ENCODE measurements at places on chromosomes 2 and 18.

DNA sequence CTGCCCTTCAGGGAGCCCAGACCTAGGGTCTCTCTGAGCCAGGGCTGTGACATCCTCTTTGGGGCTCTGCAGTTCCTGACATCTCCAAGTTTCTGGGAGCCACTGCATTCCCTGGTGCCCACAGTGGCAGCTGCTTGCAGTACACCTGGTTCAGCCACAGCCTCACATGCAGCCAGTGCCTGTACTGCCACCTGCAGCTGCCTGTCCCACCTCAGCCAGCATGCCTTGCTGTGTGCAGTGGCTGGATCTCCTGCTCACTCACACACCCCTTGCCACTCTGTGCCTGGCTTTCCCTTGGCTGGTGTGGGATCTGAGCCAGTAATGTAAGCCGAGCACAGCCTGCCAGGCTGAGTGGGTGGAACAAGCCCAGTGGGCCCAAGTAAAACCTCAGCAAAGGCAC, 1288.7 kb downstream of the CNTNAP5 start:
- DNase-seq: no peak

DNA sequence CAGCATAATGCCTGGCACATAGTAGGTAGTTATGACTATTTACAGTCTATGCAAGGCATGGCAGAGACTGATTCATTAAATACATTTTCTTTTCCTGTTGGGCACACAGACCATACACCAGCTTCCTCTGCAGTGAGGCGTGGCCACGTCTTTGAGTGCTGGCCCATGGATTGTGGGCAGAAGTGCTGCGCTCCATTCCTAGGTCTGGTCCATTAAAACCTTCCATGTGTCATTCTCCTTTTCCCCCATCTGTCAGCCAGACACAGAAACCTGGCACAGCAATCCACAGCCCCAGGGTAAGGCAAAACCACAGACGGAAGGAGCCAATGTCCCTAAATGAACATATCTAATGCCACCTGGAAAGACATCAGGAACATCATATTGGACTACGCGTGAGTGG, 141.9 kb downstream of the TTC32 start:
- no peak for DNase-seq

GRCh38 chr18:23300231-23300805, 152.8 kb upstream of the RIOK3 start:
- no peak for DNase-seq

DNA sequence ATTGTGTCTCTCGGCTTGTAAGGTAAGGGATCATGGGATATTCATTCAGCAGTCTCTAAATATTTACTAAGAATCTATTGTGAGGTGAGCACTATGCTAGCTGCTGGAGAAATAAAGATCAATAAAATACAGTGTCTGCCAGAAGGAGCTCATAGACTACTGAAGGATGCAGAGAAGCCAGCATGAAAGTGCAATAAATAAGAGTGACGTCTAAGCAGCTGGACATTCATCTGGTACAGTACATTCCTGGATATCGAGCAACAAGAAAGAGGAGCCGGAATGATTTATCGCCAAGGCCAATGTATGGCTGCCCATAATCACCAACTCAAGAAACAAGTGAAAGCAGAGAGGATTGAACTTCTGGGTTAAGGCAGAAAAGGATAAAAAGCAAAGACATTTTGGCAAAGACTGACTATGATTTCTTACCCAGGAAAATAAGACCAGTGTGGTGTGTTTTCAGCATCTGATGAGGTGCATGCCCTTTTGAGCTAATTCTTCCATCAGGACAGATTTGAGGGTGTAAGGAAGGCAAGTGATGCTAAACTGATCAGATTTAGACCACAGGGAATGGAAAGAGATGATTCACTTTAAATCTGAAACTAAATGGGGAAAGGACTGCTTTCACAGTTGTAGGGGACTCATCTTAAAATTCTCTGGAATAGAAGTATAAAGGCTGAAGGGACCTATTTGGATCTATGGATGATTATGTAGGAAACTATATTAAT, 18.7 kb upstream of the LMAN1 start:
- DNase-seq: no peak

DNA sequence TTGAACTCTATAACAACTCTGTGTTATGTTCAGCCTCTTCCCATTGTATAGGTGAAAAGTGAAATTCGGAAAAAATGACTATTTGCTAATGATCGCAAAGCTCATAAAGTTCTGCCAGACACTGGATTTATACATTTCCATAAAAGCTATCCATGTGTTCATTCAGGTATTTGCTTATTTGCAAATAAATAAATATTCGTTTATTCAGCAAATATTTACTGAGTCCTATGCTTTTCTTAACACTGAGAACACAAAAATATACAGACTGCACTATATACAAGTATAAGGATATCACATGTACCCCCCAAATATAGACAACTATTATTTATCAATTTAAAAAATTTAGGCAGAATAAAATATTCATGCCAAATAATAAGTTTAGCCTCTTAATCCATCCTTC, 63.2 kb upstream of the ATP8B1 start:
- DNase-seq: no peak

All from hippocampal formation (tissue), 2 donors.